Urinary bladder (tissue), 4 donors: ENCODE measurements at places on chromosomes 12 and 14.

GRCh38 chr12:92702754-92703679 lies at the start of gene PLEKHG7:
Gene PLEKHG7, plus strand, starts transcription at chr12:92702989. Its CDS starts 3,643 bp downstream, at chr12:92706632.
- peak; percentile 2 for DNase-seq

- DNase-seq = no peak
Measured at GRCh38 chr12:80272387-80272915, 171.6 kb upstream of the PTPRQ start.

- no peak for DNase-seq
Measured at GRCh38 chr14:63515240-63515639, 27.9 kb downstream of the PPP2R5E start.

DNA sequence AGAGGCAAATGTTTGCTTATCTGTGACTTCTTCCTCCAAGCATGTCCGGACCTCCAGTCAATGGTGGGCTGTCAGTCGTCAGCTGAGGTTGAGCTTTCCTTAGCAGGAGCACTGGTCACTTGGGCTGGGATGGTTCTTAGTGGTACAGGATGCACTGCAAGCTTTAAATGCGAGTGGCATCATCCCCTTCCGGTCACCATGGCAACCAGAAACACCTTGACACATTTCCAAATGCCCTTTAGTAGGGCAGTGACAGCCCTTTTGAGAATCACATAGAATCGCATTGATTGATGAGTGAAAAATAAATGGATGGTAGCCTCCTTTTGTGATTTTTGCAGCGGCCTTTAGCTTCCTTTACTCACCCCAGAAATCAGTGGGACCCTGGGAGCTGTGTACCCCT lies 24.1 kb downstream of the NTF3 start:
- no peak for DNase-seq

DNA sequence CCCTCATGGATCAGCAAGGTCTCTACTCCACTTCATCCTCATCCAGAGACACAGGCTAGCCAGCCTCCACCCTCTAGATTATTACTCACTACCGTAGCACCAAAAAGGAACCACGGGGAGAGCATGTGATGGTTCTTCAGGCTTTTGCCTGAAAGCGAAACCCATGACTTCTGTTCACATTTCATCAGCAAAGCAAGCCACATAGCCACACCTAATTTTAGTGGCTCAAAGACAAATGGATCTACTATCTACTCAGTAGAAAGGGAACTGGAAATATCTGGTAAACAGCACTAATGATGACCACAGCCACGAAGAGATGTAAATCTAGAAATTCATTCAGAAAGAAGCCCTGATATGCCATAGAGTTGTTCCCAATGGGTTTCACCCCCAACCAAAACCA lies 51.4 kb downstream of the VCPKMT start:
- no peak for DNase-seq

DNA sequence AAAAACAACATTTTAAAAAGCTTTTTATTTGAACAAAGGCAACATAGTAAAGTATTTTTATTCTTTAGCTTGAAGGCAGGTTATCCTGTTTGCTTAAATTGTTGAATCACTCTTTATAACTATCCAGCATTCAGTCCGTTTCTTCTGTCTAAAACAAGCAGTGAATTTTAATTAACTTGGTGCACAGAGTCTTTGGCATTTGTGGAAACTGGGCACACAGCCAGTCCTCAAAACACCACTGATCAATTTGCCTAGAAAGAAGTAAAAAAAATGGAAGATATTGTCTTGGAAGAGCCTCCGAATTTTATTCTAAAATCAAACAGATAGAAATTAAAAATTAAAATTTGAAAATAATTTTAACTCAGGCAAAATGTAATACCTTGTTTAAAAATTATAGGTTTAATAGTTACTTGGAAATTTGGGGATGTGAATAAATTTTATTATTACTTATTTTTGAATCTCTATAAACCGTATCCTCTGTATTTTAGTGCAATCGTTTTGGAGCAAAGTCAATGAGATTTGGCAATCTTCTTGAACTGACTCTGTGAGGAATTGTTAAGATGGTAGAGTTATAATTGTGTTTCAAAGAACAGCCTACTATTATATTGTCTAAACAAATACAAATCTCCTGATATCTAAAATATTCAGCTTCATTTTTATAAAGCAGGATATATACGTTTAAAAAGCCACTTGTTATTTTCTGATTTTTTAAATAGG lies 927.0 kb downstream of the SLC16A7 start:
- no peak for DNase-seq

DNA sequence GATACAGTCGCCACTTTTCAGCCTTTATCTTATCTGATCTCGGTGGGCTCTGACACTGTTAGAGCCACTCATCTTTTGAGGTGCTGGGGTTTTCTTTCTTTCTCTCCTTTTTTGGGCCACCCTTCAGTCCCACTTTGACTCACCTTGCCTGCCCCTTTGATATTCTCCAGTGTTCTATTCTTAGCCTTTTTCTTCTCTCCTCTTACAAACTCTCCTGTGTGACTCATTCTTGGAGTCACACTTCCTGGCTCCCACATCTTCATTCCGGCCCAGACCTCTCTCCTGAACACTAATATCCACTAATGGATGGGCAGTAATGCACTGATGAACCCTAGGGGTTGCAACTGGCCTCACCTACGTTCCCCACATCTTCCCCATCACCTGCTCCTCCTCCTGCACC lies 2.2 kb upstream of the DCD start:
- no peak for DNase-seq

GRCh38 chr14:96594961-96595360 lies 92.8 kb downstream of the PAPOLA start:
- DNase-seq = no peak

DNA sequence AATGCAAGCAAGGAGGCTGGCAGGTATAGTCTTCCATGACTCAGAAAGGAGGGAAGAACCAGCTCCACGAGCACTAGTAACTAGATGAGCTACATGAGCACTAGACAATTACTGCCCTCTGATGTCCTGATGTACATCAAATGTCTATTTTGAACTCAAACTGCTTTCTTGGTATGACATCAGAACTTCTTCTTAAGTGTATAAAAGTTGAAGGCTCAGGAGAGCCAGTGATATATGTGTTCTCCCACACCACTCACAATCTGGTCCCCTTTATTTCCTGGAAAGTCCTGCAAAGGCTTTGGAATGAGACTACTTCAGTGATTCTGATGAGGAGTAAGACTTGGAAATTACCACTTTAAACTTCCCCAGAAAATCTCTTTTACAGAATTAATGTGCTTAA lies 18.5 kb upstream of the DHRS7 start:
- no peak for DNase-seq

DNA sequence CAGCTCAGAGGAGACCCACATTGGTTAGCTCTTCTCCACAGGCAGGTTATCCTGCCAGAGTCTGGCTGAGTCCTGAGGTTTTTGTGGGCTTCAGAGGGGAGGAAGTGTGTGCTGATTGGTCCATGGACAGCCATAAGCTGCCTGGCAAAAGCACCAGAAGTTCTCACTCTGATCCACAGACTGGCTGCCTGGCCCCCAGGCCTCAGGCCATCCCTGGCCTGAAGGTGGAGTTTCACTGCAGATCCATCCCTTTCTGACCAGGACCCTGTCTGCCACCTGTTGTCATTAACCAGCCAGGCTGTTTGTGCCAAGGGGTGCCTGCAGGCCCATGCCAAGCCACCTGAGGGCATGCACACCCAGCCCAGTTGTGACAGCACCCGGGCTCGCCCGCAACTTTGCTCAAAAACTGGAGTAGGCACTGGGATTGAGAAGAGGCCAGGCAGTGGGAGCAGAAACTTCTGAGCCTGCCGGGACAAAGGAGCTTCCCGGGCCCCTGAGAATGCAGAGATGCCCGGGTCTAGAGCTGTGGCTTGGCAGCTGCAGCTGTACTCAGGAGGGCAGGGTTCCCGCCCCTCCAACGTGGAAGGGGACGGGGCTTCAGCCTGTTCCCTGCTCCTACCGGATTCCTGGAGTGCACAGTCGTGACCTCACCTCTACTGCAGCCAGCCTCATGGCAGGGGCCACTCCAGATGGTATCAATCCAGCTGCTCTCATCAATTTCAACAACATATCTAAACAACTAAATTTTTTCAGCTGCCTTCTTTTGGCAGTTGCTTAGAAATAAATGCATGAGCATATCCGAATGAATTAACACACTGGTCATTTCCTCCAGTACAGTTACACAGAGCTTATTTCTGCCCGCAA lies 1277.3 kb downstream of the SLC16A7 start:
- no peak for DNase-seq

DNA sequence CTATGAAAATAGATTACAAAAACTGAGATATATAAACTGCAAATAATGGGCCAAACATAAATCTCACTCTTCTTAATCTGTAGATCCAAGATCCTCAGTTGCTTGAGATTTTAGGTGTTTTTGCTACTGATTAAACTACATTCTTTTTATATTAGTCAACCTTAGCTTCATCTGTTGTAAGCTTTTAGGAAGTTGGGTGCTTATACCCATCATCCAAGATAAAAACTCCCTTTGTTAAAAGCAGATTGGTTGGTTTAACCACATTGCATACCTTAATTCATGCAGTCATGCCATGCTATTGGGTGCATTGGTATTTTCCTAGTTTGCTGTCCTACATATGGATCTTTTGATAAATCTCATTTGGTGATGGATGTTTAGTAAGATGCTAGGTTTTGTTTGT lies 46.2 kb upstream of the DIP2B start:
- no peak for DNase-seq

DNA sequence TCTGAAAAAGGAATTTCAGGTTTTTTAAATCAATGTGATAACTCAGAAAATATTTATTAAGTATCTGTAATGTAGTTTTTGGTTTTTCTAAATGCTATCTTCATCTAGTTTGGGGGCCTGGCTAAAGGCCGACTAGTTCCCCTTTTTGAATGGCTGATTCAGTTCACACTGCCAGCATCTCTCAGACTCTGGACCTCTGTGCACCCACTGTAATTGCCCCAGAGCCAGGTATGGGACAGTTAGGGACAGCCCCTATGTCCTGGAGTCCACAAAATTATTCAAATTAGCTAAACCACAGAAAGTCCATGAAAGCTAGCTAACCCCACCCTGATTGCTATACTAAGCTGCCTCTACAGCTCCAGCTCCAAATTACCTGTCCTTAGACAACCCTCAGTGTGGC lies 49.1 kb upstream of the RGS6 start:
- DNase-seq = no peak

- no peak for DNase-seq
Measured at GRCh38 chr12:48336564-48336963, 14.2 kb downstream of the ZNF641 start.

DNA sequence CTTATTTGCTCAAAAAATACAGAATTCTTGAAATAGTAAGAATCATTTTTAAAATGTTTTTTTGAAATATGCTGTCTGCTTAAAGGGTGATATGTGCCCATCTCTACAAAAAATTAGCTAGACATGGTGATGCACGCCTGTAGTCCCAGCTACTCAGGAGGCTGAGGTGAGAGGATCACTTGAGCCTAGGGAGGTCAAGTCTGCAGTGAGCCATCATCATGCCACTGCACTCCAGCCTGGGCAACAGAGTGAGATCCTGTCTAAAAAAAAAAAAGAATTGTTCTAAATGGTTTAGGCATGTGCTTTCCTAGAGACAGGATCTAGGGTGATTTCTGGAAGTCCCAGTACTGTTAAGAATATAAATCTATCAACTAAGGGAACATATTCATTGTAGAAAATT lies 75.6 kb upstream of the HECTD1 start:
- no peak for DNase-seq

GRCh38 chr14:50040895-50041465 lies 75.4 kb downstream of the VCPKMT start:
- no peak for DNase-seq

- no peak for DNase-seq
Measured at GRCh38 chr14:66099451-66099850, 386.7 kb upstream of the CCDC196 start.

GRCh38 chr12:103560604-103561101 lies 26.4 kb upstream of the STAB2 start:
- DNase-seq = no peak

GRCh38 chr12:109757671-109758265 lies 44.1 kb downstream of the FAM222A start:
- DNase-seq = no peak

GRCh38 chr14:94673781-94674231 lies 61.6 kb downstream of the SERPINA3 start:
- DNase-seq = no peak

DNA sequence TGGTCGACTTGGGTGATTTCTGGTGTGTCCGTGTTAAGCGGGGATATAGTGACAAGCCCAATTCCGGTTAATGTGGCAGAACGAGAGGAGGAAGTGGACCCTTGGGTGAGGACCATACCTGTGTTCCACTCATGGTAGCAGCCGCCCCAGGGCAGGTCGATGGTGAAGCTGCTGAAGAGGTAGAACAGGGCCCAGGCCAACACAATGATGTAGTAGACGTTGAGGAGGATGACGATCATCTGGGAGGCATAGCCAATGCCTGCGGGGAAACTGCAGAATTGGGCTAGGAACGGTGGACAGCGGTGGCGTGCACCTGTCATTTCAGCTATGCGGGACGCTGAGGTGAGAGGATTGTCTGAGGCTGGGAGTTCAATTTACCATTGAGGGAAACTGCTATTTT lies 20.1 kb downstream of the SLC6A13 start:
- no peak for DNase-seq

DNA sequence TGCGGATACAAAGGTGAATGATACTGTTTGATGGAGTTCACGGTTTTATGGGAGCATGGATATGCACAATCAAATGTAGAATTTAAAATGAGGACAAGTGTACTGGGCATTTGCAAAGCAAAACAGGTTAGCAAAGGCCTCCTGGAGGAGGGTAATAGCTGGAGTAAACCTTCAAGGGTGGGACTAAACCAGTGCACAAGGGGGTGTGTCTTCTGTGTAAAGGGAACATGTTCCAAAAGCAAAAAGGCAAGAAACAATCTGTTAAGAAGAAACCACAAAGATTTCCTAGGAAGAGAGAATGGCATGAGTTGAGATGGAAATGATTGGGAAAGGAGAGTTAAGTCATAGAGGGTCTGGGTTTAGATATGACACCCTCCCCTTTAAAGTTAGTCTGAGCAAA lies 109.2 kb upstream of the SLCO1C1 start:
- no peak for DNase-seq

GRCh38 chr12:13248964-13249363 lies 52.4 kb downstream of the EMP1 start:
- no peak for DNase-seq

DNA sequence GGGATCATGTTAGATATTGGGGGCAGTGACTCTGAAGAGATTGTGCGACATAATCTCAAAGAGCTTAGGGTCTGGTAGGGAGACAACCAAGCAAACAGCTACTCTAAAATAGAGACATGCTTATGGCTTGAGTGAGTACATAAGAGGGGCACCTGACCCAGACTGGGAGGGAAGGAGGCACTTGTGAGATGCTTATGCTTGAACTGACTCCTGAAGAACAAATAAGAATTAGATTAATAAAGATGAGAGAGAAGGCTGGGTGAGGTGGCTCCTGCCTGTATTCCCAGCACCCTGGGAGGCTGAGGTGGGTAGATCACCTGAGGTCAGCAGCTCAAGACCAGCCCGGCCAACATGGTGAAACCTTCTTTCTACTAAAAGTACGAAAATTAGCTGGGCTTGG lies 19.1 kb downstream of the TMTC2 start:
- no peak for DNase-seq

DNA sequence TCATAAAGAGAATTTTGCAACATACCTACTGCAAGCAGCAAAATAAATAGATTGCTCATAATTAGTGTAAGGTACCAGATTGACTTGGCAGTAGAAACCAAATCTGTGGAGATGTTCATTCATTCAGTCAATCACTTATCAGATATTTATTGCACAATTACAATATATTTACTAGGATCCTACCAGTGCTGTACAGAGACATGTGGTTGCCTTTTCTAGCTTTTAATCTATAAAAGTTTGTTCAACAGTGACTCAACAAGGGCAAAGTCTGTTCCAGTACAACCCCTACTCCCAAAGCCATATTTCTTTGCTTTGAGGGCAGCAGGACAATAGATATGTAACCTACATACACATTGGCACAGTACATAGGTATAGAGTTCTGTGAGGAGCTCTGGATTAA lies 27.3 kb downstream of the ABCD2 start:
- DNase-seq = no peak
